ENCODE measurements at places on chromosomes 4 and X. TPM values are rescaled to one million over a fixed set of nuclear protein-coding genes. Genes with fewer than 3 reads are reported as not detected.
A peak's percentile ranks its signal among the peaks of the same experiment; 100 is the strongest.

TIGD4 gene
- total RNA-seq: 3.0 TPM

MSX1 gene
- total RNA-seq: 15.1 TPM

DNA sequence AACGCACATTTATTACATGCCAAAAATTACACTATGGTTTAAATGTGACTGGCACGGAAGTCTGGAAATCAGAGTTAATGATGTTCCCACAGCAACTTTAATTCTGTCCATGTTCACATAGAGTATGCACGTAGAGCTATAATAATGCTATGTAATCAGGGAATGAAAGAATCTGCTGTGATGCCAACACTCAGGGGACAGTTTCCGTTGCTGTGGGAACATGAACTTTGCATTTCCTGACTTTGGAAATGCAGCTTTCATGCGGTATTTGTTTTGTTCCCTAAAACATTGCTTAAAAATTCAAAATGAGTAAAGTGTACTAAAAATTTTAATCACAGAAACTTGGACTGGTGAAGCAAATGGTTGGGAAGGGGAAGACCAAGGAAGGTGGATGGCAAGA, 65.7 kb downstream of the MAGEA1 start:
- no peak for DNase-seq

DNA sequence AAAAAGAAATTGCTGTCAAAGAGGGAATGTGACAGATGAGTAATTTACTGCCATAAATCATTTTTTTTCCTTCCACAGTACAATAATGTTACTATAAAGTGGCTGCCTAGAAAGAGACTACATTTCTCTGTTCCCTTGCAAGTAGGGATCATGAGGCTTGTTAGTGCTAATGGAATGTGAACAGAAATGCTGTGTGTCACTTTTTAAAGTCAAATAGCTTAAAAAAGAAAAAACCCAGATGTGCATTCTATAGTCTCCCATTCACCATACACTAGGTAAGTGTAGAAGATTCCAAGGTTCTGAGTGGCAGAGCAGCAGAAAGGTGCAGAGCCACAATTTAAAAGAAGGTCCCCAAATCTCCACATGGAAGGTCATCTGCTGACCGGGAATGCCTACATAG, 328.4 kb downstream of the CAMK2D start:
- no peak for DNase-seq

GRCh38 chrX:9110808-9111207, 76.9 kb upstream of the FAM9B start:
- DNase-seq: no peak

RNF150 gene
- total RNA-seq: 1.5 TPM

GRCh38 chrX:148146121-148146520, 165.0 kb downstream of the FMR1NB start:
- DNase-seq: no peak

GRCh38 chr4:119748853-119749252, 120.2 kb upstream of the PDE5A start:
- DNase-seq: no peak

DNA sequence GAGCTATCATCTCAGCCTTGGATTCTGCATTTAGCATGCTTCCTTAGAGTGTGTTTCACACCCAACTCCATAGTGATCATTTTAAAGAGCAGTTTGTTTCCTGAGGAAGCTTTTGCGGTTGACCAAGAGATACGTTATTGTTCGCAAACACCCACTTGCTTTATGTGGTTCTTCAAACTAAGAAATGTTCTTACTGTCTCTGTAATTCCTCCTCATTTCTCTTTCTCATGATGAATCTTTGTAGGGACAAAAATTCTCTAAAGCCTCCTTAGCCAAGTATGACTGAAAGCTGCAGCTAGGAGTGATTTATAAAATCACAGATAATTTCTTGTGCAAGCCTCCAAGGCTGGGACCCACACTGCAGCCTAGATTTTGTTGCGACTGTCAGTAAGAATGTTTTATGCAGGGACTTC, 10.0 kb downstream of the TNIP3 start:
- DNase-seq: no peak

DNA sequence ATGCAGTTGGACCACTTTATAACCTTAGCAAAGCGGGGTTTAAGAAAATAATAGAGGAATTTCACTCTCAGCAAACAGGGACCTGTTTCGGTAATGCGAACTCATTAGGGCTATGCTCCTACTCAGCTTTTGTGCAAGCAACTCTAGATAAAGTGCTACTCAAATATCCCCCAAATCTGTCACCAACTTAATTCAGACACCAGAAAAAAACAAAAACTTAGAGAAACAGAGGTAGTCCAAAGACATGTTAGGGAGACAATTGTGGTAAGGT, 123.0 kb downstream of the CAMK2D start:
- DNase-seq: no peak

HSD17B11 gene
- total RNA-seq: 25.1 TPM

GRCh38 chr4:80202190-80202711, 4.9 kb downstream of the PRDM8 start:
- DNase-seq: peak; percentile 51

BANK1 gene
- total RNA-seq: 0.47 TPM

TRPC5OS gene
- total RNA-seq: not detected

HSFX3 gene
- 0.32 TPM for total RNA-seq

DNA sequence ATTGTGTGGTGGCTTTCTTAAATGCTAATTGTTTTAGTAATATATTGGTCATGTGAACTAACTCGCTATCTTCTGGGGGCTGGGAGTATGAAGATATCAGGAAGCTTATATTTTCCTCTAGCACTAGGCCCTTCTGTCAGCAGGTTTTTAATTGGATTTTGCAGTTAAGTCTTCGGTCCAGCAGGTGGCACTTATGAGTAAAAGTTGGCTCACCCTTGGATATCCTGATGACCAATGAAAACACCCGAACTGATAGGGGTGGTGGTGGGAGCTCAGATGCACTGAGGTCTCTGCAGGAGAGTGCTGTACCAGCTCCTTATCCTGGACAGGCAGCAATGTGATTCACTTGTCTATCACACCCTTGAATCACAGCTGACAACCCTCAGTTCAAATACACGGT, 1365.8 kb upstream of the DIAPH2 start:
- DNase-seq: no peak

GRCh38 chrX:134369576-134369975, 90.4 kb upstream of the HPRT1 start:
- DNase-seq: no peak

DOK7 gene
- 228 TPM for total RNA-seq

- no peak for DNase-seq
Observed at GRCh38 chr4:3040452-3041191, 33.7 kb downstream of the HTT-AS start.

GRCh38 chr4:7206911-7207567, 14.7 kb downstream of the SORCS2 start:
- DNase-seq: peak; percentile 90

- no peak for DNase-seq
Observed at GRCh38 chr4:95296052-95296451, 252.7 kb downstream of the UNC5C start.

GRCh38 chr4:172169871-172170270, 356.7 kb downstream of the GALNTL6 start:
- DNase-seq: no peak

GRCh38 chr4:106245176-106245575, 70.8 kb downstream of the TBCK start:
- DNase-seq: no peak

DNA sequence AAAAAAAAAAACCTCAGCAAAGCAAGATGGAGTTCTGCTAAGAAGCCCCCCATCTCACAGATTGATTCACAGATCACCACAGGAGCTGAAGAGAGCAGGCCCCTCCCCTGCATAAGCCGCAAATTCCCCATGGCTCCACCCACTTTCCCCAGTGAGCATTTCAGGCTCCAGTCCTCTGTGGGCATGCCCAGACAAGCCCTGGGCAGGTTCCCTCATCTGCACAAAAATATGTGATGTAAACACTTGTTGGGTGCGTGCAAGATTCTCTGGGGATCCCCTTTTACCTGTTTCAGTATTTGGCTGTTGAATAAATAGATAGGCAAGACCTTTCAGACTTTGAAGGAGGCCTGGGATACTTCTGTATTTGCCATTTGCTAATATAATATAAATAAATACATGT, 514.3 kb downstream of the PCDH7 start:
- DNase-seq: no peak

CYTL1 gene
- total RNA-seq: not detected

DNA sequence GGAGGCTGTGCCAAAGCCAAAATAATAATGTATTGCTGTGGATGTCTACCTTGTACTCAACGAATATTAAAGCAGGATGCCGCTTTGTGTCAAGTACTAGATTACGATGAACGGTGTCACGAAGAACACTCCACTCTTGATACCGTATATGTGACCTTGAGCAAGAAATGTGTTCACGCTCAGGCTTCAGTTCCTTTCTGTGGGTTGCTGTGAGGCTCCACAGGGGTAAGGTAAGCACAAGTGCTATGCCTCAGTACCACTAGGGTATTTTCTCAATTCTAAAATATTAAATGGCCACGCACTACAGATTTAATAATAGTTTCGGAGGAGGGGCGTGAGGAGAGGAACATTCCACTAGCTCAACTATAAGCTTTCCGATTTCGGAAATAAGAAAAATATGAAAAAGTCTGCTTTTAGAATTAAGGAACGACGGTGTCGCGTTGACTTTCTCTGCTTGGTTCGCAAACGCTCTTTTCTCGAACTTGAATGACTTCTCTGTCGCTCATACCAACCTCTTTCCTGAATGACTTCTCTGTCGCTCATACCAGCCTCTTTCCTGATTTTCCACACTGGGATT, 607 bp upstream of the SCOC start:
- DNase-seq: no peak

GRCh38 chr4:26284536-26284935, 36.3 kb upstream of the RBPJ start:
- DNase-seq: no peak

DNA sequence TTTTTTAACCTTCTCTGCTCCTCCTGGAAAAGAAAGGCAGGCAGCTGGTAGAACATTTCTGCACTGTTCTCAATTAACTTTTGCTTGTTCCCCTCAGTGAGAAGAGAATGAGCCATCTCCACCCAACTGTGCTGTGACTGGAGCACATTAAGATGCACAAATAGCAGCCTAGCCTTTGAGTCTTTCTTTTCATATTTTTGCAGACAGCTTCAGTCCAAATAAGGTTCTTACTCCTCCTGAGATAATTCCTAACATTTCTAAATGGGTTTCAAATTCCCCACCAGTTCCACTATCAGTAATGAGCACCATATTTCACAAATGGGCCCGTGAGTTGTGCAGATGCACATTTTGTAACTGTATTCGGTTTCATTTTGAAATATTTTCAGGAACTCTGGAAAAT, 118.6 kb downstream of the SPCS3 start:
- DNase-seq: no peak

GRCh38 chr4:154039435-154040343, 250.8 kb upstream of the SFRP2 start:
- DNase-seq: no peak

PPA2 gene
- 125 TPM for total RNA-seq

HS6ST2 gene
- not detected for total RNA-seq

DNA sequence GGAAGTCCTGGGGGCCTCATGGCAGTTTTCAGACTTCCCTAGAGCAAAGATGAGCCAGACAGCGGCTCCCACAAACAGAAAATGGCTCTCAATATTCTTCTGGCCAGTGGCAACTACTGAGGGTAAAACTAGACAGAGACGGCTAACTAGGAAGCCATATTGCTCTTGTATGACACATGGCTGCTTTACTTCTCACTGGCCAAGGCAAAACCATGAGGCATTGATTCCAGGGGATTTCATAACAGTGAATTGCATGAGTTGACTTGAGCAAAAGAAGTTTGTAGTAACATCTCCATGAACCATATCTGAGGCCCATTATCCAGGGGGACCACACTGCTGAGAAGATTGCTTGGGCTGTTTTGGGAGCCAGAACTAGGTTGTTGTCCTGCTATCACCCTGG, 13.7 kb upstream of the TLR8 start:
- no peak for DNase-seq
